NCI-H1694 (cell line): ENCODE measurements at places on chromosomes 5 and 9.

DNA sequence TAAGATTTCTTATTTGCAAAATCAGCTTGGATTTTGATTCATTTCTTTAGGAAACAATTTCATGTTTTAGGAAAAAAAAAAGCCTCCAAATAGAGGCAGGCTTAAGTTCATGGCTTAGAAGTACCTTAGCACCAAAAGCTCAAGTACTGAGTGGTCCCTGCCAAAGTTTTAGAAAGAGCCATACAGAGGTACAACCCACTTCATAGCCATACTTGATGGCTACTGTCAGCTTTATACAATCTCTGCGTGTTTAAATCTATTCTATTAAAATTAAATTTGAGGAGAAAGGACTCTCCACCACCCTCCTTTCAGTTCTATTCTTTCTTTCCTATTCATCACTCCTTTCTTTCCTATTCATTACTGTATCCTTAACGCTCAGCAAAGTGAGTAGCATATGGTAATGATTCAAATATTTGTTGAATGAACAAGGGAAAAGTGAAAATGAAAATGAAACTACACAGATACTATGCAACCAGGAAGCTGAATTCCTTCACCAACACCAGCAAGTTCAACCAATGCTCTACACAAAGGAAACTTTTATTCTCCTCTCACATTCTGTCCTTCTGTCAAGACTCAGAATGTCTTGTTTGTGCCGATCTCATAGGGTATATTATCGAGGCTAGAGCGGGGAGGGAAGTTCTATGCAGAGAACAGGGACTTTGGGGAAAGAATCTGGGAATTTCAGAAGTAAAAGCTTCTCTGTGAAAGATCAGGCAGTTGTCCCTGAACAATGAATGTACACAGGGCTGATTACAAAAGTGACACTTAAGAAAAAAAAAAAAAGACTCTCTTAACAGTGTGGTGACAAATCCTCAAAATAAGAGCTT, 138.6 kb upstream of the SPEF2 start:
- DNase-seq: no peak

GRCh38 chr9:75432888-75433287, 344.6 kb downstream of the OSTF1 start:
- DNase-seq: no peak

DNA sequence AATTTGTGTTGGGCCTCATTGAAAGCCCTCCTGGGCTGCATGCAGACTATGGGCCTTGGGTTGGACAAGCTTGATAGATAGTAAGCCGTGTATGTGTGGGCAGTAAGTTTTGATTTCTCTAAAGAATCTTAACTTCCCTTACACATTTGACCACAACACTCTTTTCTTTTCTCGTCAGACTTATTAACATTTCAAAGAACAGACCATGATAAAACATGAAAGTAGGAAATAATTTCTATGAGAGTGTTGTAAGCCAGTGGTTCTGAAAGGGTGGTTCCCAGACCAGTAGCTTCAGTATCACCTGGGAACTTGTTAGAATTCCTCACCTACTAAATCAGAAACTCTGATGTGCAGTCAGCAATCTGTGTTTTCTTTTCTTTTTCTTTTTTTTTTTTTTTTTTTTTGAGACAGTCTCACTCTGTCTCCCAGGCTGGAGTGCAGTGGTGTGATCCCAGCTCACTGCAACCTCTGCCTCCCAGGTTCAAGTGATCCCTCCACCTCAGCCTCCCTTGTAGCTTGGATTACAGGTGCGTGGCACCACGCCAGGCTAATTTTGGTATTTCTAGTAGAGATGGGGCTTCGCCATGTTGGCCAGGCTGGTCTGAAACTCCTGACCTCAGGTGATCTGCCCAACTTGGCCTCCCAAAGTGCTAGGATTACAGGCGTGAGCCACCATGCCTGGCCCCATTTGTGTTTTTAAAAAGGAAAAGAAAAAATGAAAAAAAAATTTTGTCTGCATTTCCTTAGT, 20.0 kb upstream of the GCNT1 start:
- DNase-seq: no peak

DNA sequence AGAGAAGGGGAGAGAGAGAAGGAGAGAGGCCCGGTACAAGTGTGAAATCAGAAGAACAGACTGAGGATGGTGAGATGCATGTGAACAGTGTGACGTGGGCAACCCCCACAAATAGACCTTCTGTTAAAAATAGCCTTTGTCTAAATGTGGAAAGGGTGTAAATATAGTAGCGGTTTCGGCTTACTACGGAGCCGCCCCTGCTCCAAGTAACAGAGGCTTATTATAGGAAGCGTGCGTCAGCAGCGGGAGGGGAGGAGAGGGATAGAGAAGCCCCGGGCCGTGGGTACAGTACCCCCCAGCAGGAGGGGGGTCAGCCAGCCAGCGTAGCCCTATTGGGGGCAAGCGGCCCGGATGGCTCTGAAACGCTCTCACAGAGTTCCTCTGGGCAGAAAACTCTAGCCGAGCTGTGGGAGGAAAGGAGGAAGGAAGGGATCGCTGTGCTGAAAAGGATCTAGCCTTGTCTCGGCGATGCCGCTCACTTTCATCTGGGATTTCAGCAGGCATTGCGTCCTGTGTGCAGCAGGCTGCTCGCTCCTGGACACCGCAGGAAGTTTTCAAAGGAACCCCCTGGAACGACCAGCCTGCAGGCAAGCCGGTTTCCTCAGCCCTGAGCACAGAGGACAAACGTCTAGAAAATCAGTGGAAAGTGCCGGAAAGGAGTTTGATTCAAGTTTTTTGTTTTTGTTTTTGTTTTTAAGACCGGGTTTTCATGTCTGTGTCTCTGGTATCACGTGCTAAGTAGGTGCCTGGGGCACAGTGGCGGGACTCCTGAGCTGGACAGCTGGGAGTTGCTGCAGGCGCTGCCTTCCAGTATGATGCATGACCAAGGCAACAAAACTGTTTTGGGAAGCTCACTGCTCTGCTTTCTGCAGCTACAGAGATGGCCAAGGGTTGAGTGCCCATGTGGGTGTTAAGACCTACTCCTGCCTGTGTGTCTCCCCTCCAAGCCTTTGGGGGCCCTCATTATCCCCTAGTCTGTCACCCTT, 146.6 kb downstream of the SEC61B start:
- no peak for DNase-seq

GRCh38 chr5:122727112-122727541, 47.8 kb upstream of the SNX2 start:
- no peak for DNase-seq

DNA sequence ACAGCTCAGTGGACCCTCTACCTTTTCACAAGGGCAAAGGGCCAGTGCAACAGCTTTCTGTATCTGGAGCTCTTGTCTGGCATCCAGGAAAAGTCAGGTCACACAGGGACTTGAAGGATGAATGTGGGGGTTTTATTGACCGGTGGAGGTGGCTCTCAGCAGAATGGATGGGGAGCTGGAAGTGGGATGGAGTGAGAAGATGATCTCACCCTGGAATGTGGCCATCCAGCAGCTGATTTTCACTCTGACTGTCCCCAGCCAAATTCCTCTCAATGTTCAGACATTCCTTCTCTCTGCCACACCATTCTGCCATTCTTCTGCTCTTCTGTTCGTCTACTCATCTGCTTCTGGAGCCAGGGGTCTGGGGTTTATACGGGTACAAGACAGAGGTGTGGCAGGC, 1119.9 kb downstream of the TAF11L14 start:
- no peak for DNase-seq

DNA sequence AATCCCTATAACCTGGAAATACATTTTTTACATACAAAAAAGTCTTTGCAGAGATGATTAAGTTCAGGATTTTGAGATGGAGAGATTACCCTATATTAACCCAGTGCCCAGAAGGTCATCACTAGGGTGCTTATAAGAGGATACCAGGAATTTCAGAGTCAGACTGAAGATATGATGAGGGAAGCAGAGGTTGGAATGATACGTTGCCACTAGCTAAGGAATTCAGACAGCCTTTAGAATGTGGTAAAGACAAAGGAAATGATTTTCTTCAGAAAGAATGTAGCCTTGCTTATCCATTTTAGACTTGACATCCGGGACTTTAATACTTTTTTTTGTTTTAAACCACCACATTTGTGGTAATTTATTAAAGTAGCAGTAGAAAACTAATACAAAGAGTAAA, 2176.8 kb upstream of the C9orf72 start:
- no peak for DNase-seq

- no peak for DNase-seq
Observed at GRCh38 chr9:121786998-121787422, 135.6 kb downstream of the DAB2IP start.

DNA sequence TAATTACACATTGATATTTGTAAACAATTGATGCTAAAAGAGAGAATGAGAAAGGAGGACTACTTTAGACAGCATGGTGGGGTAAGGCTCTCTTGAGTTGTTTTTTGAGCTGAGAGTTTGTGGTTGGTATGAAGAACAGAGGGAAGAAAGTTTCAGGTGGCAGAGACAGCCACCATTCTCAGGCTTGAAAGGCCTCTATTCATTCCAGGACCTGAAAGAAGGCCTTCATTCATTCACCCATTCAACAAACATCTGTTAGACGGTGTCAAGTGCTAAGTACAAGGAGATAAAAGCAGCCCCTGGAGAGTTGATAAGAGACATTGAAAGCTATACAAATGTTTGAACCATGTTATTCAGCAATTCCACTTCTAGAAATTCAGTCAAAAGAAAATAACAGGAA, 21.7 kb upstream of the ADAM19 start:
- DNase-seq: no peak

GRCh38 chr5:147517383-147517782, 7.5 kb upstream of the DPYSL3 start:
- no peak for DNase-seq

DNA sequence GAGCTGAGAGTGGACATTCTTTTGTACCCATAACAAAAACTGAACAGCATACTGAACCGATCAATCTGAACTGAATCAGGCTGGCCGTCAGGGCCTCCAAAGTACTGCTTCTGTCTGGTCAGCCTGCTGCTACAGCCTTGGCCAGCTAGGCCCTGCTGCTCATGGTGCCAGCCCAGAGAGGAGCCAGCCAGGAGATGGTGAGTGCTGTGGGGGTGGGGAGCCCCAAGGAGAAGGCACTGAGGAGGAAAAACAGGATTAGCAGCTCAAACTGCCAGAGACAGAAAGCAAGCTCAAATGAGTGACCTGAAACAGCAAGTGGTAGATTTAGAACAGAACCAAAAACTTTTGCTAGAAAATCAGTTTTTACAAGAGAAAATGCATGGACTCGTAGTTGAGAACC, 23.9 kb downstream of the SRP19 start:
- no peak for DNase-seq

DNA sequence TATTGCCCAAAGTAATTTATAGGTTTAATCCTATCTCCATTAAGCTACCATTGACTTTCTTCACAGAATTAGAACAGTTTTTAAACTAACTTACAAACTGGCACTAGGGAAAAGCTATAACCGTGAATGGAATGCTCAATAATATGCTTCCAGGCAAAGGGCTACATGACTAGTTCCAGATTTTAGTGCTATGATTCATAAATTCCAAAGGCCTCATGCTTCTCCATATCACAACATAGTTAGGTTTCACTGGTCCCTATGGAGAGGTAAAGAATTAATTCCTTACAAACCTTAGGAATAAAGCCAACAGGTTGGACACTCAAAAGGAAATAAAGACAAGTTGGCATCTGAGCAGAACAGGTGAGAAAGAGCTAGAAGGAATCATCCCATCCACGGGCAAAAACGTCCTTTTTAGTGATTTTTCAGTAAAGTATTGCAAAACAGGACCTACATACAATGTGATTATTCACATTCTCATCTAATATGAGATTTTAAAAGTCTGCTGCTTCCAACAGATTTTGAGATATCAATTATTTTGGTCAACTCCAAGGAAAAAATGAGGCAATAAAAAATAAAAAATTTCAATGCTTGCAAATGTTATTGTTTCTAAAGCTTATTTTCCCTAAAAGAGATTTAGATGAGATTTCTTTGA, 97.0 kb upstream of the TARS1 start:
- no peak for DNase-seq

DNA sequence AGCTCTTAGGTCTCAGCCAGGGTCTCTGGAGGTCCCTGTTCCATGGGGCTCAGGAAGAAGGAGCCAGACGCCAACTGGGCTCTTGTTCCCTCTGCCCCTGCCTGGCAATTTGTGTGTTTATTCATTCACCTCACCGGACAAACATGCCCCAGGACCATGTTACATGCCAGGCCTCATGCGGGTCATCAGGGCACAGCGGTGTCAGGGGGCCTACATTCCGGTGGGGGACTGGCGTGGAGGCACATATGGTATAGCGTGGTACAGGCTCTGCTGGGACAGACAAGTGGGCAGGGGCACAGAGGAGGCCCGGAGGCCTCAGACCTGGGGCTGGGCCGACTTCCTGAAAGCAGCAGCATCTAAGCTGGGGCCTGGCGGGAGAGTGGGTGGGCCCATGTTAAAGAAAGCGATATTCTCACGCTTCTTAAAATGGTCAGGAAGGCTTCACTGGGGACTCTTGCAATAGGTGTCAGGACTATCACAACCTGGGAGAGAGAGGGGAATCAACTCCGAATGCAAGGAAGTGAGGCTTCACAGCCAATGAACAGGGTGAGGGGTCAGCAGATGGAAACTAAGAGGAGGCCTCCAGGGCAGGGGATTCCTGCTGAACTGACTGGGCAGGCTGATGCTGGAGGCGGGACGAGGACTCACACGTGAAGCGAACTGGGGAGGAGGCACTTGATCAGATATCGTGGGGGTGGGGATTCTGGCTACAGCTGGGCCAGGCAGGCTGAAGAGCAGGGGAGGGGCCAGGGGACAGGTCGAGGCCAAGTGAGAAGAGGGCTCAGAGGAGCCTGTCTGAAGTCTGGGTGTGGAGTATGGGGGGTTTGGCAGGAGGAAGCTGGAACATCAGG, 41.9 kb downstream of the NCS1 start:
- DNase-seq: no peak

DNA sequence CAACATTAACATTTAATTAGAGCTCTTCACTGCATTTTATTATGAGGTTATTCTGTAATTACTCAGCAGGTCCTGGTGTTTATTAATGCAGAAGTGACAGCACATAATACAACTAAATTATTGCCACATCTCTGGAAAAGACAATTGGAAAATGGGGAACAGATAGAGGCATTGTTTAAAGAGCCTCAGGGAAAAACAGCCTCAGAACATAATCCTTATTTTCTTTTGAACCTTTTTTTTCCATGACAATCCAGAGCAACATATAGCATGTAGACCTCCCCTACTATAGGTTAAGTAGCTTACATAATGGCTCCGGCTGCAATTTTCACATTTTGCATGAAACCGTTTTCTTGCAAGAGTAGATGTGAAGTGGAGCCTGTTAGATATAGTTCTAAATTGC, 87.2 kb downstream of the RMI1 start:
- no peak for DNase-seq

DNA sequence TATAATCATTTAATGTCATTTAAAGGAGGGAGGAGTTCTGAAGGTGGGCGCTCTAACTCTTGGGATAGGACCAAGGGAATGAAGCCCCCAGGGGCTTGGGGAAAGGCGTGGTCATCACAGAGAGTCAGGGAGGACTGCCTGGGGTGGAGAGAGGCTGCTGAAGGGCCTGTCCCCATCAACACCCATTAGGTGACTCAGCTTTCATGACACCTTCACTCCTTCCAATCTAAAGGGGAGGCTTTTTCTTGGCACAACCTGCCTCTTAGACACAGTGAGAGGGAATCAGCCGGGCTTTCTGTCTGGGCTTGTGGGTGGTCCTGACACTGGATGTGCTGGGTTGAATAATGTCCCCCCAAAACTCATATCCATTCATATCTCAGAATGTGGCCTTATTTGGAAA, 31.4 kb upstream of the ANKRD33B start:
- DNase-seq: no peak
